ENCODE measurements at places on chromosomes 3 and 15.

DNA sequence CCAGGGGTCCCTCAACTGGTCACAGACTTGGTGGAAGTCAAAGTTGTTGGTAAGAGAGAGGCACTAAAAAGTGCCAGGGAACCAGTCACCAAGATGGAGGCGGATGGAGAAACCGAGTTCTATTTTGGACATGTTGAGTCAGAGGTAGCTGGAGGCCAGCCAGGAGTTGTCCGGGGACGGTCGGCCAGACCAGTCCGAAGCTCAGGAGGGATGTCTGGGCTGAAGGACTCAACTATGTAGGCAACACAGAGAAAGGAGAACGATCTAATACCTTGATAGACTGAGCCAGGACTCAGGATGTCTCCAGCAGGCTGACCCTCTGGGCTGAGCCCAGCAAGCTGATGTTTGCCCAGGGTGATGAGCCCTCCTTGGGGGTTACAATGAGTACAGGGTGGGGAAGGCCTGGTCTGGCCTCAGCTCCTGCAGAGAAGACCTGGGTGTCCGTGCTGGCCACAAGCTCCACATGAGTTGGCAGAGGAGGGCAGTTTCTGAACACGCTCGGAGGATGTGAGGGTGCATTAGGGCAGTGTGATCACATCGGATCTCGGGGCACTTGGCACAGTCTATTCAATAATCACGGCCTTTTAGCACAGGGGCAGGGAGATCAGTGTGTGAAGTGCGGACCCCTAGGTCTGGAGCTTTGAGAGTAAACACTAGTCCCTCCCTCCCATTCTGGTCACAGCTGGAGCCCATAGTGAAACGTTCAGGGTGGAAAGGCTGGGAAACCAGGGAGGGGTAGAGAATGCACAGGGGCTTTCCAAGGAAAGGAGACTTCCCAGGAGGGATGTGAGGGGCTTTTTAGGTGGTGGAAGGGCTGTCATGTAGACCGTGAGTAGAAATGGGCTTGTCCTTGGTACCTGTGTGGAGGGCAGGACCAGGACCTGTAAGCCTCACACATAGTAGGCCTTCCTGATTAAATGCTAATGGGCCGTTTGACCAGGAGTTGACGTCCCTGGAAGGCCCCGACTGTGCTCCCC is 111.9 kb downstream of the ETFA start:
- DNase-seq, result no peak

GRCh38 chr15:25709437-25710159 is 153.5 kb downstream of the ATP10A start:
- no peak for DNase-seq

DNA sequence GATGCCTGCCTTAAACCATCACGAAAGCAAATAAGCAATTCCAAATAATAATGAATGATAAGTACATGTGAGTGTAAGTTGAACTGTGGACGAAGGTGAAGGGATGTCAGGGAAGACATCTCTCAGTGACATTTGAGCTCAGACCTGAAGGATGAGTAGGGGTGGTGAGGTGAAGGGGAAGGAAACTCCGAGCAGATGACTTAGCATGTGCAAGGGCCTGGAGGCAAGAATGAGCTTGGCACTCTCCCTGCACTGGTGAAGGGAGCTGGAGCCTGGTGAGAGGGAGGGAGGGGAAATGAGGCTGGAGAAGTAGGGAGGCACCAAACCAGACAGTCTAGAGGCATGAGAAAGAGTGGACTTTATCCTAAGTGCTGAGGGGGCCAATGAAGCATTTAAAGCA is 84.3 kb downstream of the MTHFS start:
- no peak for DNase-seq

DNA sequence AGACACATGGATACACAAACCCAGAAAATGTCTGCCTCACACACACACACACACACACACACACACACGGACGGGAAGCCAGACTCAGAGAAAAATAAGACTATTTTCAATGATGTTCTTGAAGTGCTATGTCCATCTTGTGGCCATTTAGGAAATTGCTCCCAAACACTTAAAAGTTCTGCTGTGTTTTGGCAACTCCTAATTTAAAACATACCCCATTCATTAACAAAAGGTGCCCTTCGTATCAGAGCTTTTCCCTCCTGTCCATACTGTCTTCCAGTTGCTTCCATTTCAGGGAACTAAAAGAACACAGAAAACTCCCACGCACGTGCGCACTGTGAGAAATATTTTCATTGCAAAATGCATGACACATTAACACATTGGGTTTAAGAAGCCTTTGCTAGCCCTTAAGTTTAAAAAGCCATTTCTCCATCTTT is 44.6 kb downstream of the SLC12A1 start:
- no peak for DNase-seq

- no peak for DNase-seq
Observed at GRCh38 chr3:159884661-159885402, 103.8 kb upstream of the IL12A start.

DNA sequence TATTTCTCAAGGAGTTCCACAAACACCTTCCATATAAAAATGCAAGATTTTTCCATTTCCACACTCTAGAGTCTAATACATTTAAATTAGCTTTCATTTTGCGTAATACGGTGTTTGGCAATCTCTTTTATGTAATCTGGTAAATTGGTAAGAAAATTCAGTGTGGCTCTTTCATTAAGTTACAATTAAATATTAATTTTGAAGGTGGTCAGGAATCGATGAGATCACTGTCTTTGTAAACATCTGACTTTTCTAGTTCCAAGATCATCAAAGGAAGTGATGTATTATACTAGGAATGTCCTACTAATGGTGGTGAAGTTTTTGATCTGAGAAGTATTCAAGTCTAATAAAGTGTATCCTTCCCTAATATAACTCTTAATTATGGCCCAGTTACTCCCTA is 1.1 kb upstream of the UTS2B start:
- no peak for DNase-seq

DNA sequence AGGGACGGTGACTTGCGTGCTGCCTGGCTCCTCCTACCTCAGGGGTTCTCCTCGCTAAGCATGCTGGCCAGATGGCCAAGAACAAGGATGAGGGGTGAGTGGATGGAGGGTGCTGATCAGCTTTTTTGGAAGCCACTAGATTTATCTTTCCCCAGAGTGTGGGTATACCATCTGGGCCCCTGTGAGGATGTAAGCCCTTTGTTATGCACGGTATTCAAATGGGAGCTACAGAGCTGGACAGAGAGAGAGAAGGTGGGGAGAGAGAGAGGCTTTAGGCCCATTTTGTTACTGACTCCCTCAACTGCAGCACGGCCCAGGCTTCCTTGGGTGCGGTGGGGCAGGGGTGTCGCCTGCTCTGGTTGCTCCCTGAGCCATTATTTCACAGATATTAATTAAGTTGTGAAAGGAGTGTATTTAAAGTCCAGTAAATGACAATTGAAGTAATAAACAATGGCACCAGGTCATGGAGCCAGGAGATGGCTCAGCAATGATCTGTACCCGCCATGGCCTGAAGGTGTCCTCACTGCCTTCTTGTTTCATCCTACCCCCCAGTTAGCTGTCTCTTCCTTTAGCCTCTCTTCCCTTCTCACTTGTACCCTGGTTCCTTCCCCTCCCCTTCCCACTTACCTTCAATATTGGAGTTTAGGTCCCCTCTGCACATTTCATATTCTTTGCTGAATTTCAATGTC is 158.0 kb downstream of the CLSTN2 start:
- no peak for DNase-seq

DNA sequence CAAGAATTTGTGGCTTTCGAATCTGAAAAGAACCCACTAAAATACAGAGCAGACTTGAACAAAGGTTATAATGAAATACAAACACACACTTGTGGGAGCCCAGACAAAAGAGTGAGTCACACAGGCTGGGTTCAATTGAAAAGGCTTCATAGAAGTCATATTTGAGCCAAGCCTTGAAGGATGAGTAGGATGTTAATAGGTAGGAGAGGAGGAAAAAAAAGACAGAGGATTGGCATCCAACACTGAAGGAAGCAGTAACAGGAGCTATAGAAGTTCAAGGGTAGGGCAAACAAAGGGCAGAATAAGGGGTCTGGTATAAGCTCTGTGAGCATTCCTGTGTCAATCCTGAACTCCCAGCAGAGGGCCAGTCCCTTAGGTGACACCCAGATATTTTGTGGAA is 325.4 kb downstream of the FOXP1 start:
- DNase-seq, result no peak

DNA sequence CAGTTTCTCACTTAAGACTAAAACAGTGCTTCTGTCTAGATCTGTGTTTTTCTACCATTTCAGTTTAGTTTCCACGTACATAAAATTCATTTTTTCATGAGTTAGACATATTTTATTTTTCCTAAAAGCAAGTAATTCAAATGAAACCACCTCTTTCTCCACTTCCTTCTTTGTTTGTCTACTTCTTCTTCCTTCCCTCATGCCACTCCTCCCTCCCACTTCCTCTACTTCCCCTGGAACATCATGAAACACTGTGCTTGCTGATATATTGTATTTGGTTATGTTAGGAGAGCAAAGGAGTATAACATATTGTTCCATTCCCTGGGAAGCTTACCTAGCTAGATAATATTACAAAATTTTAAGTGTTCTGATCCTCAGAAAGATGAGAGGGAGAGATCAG is 36.7 kb upstream of the GOLGA8B start:
- no peak for DNase-seq

Measured in mesothelial cell of epicardium (in vitro differentiated cells).